ENCODE measurements at places on chromosomes 13 and 19.

GRCh38 chr13:113353254-113353653 lies 10.7 kb downstream of the GRTP1 start:
- no peak for DNase-seq

DNA sequence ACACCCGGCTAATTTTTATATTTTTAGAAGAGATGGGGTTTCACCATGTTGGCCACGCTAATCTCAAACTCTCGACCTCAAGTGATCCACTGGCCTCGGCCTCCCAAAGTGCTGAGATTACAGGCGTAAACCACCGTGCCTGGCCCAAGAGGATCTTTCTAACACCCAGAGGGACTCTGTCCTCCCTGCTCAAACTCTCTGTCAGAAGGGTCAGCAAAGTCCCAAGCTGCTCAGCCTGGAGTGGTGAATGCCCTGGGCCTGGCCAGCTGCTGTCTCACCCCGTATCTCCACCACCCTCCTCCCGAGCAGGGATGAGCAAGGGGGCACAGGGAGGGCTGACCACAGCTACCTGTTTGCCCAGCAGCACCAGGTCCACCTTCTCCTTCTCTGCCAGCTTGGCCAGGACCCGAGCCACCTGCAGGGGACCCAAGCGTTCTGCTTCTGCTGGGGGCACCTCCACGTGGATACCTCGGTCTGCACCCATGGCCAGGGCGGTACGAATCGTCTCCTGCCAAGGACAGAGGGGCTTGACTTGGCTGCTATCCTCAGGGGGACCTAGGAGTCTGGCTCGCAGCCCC lies 10.9 kb upstream of the VSIG10L start:
- no peak for DNase-seq

GRCh38 chr13:100620792-100621191 lies 32.2 kb upstream of the GGACT start:
- no peak for DNase-seq

DNA sequence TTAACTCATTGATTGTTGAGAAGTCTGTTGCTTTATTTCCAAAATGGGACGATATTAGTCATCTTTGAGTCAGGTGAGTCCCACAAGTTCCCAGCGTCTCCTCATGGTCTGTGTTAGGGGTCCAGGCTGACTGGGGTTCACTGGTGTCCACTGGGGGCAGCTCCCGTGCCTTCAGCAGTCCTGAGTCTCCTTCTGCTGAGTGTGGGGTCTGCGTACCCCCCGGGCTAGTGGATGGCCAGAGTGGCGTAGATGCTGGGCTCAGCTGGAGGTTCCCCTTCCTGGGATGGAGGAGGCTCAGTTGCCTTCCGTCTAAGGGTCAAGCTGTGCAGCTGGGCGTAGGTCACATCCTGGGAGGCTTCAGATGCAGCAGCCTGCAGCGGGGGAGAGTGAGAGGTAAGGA lies 5.9 kb downstream of the LILRB3 start:
- DNase-seq, result no peak

GRCh38 chr13:44385401-44385800 lies 11.8 kb downstream of the SERP2 start:
- DNase-seq, result no peak

DNA sequence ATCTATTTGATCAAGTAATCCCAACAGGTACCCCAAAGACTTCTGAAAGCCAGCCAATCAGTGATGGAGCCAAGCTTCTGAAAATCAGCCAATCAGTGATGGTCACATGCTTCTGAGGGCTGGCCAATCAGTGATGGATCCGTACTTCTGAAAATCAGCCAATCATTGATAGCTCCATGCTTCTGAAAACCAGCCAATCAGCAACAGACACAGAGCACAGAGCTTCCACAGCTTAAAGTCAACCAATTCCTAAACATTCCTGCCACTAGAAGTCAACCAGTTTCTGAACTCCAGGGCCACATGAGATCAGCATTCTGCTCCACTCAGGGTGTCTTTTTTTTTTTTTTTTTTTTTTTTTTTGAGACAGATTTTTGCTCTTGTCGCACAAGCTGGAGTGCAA lies 8.2 kb upstream of the HSD17B14 start:
- peak; percentile 64 for DNase-seq

DNA sequence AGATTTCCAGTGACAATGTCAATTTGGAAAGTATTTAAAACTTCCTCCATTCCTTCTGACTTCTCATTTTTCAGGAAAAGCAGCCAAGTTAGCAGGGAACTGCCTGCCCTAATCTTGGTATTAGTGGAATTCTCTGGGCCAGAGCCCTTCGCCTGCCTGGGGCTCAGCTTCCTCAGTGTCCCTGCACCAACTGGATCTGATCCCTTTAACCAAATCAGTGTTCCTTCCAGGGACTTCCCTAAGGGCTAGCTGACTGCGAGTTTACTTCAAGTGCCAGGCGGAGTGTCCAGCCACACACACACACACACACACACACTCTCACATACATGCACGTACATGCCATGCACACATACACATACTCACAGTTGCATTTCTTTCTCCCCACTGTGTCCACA lies 20.0 kb downstream of the RAB20 start:
- no peak for DNase-seq

DNA sequence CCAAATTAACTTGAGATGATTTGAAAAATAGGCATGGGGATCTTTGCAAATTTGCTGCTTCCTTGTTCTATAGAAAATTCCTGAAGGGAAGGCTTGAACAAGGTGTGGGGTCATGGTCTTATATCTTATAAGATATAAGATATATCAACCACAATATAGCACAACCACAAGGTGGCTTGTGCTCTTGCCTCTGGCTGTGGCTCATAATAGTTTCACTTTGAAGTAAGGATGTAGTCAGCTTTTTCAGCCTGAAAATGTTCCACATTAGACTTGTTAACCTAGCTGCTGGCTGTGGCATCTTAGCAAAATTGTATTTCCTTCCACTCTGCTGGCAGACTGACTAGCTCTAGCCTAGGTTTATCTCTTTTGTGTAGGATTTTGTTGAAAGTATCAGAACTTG lies 169.7 kb downstream of the KLF5 start:
- DNase-seq, result no peak

GRCh38 chr13:42834946-42835345 lies 53.6 kb downstream of the FAM216B start:
- DNase-seq, result no peak

DNA sequence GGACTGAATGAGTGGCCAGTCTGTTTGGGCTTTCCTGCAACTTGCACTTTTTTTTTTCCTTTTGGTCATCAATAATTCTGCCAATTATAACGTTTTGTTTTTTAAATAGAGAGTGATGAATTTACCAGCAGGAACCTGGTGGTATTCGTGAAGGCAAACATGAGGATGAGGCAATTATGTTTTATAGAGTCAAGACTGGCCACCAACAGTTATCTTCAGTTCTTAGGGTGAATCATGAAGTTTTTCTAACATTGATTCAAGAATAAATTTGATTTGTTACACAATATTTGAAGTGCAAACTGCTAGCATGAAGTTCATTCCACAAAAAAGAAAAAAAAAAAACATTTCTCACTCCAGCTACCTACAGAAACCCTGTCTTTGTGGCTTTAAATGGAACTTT lies 244.5 kb downstream of the SPRY2 start:
- no peak for DNase-seq

Data from H9 (cell line).